ENCODE measurements at places on chromosomes 1 and 21.

DNA sequence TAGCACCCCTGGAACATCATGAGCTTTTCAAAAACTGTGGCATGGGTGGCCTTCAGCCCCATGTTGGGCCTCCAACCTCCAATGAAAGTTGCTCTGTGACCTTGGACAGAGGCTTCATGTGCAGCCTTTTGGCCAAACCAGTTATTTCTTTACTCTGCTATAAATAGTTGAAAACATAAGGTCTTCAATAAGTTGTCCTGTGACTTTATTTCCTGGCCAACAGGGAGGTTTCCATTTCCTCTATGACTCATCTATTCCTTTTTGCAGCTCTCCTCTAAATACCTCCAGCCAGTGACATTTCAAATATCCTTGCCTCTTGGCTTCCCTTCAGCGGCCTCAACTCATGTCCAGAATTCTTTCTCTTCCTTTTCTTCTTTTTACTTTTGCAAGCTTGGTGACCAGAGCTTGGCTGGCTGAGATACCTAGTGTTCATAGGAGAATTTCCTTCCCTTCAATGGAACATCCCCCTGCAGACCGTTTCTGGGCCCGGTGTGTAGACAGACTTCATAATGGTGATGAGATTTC is 22.7 kb upstream of the TRIM67 start:
- DNase-seq: no peak

GRCh38 chr1:30034627-30035521 is 688.5 kb downstream of the MATN1 start:
- DNase-seq: no peak

DNA sequence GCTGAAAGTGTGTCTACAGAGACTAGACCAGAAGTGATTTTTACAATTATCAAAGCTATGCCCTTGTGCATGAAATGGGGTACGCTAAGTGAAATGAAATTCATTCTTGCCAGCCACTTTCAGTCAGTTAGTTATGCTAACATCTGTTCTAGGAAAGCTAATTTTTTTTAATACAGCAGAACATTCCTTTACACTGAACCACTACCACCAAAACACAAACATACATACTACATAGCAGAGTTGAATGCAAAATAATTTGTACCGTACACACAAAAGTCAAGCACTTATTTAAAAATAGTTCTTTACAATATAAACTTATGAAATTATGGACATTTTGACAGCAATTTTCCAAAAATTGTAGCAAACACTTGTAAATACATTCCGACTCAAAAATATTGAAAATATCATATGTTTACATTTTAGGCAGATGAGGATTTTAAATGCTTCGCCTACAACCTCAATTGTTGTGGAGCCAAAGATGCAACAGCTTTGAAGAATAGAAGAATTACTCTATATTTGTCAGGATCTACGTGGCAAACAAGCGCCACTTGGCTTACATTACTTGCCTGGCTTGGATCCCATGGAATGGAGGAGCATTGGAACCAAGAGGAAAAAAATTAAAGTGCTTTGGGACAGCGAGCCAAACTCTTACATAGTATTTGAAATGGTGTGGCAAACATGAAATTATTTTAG is 30.6 kb downstream of the WLS start:
- DNase-seq: no peak

DNA sequence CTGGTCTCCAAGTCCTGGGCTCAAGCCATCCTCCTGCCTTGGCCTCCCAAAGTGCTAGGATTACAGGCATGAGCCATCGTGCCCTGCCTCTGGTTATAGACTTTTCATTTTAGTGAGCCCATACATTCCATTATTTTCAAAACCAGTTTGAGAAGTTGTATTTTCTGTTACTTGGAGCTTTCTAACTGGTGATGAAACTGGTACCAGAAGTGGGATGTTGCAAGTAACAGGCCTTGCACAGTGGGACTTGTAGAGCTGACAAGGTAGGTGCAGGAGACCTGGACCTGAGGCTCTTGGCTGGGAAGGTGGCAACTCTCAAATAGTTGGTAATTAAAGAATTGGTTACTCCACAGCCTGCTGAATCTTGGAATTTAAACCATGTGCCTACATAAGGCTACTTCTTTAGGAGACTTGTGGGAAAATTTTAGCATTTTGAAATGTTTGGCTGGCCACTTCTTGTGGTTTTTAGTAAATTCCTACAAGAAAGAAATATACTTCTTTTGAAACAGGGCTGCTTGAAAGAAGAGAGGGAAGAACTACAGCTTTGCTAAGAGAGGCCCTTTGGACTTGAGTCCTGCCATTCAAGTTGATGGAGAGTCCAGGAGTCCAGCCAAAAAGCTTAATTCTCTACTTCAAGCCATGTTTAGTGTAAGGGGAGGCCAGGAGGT is 9.8 kb upstream of the ALPL start:
- no peak for DNase-seq

DNA sequence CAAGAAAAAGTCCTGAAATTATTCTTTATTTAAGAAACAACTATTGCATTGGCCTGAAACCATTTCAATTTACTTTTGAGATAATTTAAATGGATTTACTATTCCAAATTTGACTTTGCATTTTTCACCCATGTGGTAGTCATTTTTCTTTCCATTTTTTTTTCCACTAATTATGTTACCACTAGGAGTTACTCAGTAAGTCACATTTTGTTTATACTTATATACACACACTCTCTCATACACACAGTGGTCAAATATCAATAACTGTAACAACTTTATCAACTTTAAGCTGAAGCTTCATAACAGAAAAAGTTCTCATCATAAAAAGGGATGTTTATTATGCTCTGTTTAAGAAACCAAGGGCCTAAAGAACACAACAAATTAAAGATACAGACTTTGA is 222.8 kb downstream of the SIPA1L2 start:
- no peak for DNase-seq

- DNase-seq: no peak
Observed at GRCh38 chr21:36188081-36188681, 31.6 kb downstream of the DOP1B start.

- peak; percentile 40 for DNase-seq
Observed at GRCh38 chr1:54542120-54542961, 5.7 kb upstream of the ACOT11 start.
